ENCODE measurements at places on chromosomes 16 and 17. TPM values are rescaled to one million over a fixed set of nuclear protein-coding genes. Genes with fewer than 3 reads are reported as not detected.

Gene SDK2
- 4.1 TPM for total RNA-seq

DNA sequence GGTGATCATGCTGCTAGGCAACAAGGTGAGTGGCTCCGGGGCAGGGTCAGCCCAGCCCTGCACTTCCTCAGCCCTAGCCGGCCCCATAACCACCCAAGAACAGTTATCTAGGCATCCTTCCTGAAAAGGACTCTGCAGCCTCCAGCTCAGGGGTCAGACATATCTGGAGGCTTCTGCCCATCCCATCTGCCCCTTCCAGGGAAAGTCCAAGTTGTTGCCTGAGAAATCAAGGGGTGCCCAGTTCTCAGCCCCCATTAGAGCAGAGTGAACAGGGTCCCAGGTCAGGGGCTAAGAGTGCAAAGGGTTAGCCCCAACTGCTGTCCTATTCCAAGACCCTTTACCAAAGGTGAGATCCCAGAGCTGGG, 4.1 kb upstream of the NHERF1 start:
- DNase-seq, result no peak

GRCh38 chr17:3798273-3799180, 2.5 kb downstream of the ITGAE start:
- DNase-seq, result peak; percentile 47

DNA sequence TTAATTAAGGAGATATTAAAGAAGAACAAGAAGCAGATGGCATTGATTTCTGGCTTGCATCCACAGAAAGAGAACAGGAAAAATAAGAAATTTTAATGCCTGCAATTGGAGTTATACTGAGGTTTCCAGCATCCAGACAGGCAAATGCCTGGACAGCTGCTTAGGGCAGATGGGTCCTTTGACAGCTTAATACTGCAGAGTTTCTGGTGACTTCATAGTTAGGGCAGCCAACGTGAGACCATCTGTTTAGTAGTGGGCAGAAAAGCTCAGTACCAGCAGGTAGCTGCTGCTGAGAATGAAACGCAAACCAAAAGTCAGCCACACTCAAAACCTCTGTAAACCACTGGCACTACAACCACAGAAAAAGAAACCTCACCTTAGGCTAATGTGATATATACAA, 109.8 kb downstream of the CDK5R1 start:
- no peak for DNase-seq

- DNase-seq, result peak; percentile 89
These were observed 18.4 kb upstream of the PDK2 start for GRCh38 chr17:50076591-50077235.

- no peak for DNase-seq
These were observed 53.7 kb upstream of the ZNF267 start for GRCh38 chr16:31819948-31820347.

GRCh38 chr16:24151482-24151939, 104.6 kb upstream of the CACNG3 start:
- DNase-seq, result no peak

GRCh38 chr17:45127548-45128300, 4.6 kb downstream of the PLCD3 start:
- peak; percentile 83 for DNase-seq

DNA sequence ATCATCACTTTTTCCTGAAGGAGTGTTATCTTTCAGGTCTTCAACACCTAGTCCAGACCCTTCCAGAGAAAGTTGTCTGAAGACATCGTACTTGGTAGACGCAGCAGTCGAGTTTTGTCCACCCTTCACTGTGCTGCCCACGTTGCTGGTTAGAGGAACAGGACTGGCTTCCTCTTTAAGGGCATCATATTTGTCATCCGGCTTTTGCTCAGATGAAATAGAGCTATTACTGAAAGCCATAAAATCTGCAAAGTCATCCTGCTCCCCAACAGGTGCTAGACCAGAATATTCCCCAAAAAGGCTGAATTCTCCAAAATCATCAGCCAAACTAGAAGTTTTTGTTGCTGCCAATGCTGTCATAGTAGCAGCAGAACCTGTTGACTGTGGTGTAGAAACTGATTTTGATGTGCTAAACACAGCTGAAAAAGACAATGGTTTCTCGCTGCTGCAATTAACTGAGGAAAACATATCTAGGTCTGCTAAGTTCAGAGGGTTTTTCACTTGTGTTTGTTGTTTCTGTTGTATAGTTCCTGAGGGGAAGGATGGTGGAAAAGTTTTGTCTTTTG, 55.7 kb downstream of the SYNRG start:
- DNase-seq, result no peak

DNA sequence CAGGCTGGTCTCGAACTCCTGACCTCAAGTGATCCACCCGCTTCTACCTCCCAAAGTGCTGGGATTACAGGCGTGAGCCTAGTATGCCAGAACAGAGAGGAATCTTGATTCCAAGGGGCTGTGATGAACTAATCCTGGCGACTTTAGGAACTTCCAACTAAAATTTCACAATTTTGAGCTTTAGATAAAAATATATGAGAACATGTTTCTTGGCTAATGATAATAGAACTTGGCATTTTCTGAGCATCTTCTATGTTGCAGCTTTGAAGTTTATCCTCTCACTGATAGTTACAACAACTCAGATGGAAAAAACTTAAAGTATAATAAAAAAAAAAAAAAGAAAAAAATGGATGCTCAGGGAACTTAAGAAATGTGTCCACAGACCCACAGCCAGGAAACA, 69.8 kb upstream of the WSCD1 start:
- DNase-seq, result no peak

DNA sequence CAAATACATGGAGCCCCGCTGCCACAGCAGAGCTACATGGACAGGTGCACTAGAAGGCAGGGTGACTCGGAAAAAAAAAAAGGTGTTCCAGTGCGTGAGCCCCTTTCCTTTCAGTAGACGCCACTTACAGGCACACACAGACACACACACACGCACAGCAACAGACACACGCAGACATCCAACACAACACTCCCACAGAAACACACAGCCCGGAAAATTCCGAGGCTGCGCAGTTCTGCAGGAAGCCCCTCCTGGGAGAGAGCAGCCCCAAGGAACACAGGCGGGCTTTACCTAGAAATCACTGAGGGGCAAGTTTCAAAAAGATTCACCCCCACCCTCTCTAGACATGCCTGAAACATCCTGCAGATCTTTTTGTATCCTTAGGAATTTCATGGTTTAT, 136.0 kb upstream of the WSB1 start:
- no peak for DNase-seq

DNA sequence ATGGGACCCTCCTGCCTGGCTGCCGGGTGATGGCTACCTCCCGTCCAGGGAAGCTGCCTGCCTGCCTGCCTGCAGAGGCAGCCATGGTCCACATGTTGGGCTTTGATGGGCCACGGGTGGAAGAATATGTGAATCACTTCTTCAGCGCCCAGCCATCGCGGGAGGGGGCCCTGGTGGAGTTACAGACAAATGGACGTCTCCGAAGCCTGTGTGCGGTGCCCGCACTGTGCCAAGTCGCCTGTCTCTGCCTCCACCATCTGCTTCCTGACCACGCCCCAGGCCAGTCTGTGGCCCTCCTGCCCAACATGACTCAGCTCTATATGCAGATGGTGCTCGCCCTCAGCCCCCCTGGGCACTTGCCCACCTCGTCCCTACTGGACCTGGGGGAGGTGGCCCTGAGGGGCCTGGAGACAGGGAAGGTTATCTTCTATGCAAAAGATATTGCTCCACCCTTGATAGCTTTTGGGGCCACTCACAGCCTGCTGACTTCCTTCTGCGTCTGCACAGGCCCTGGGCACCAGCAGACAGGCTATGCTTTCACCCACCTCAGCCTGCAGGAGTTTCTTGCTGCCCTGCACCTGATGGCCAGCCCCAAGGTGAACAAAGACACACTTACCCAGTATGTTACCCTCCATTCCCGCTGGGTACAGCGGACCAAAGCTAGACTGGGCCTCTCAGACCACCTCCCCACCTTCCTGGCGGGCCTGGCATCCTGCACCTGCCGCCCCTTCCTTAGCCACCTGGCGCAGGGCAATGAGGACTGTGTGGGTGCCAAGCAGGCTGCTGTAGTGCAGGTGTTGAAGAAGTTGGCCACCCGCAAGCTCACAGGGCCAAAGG, 36.8 kb downstream of the NLRC5 start:
- DNase-seq, result no peak

GRCh38 chr16:13056607-13057006, 155.2 kb downstream of the SHISA9 start:
- DNase-seq, result no peak

DNA sequence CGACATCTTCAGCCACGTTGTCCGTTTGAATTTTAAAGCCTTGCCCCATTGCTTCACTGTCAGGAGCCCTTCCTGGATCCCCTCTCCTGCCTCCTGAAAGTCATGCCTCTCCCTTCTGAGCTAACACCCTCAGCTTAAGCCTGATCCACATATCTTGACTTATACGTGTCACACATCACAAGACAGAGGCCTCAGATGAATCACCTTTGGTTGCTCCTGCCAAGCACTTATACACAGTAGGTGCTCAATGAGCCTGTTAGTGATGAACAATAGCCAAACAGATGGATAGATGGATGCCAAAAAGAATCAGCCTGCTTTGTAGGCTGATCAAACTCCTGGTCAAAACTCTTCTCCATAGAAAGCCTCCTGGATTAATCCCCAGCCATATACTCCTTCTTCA, 31.8 kb downstream of the PITPNM3 start:
- no peak for DNase-seq

DNA sequence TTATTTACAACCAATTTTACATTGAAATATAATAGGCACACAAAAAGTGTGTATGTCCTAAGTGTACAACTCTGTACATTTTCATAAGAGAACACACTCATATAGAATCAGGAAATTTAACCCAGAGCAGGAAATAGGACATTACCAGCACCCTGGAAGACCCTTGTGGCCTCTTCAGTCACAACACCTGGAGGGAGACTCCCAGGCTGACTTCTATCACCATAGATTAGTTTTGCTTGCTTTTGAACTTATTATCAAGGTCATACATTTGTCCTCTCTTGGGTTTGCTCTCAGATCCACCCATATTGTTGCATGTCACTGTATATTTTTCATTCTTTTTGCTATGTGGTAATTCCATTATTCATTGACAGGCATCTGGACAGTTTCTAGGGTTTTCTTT, 5.8 kb downstream of the RIPOR1 start:
- no peak for DNase-seq

DNA sequence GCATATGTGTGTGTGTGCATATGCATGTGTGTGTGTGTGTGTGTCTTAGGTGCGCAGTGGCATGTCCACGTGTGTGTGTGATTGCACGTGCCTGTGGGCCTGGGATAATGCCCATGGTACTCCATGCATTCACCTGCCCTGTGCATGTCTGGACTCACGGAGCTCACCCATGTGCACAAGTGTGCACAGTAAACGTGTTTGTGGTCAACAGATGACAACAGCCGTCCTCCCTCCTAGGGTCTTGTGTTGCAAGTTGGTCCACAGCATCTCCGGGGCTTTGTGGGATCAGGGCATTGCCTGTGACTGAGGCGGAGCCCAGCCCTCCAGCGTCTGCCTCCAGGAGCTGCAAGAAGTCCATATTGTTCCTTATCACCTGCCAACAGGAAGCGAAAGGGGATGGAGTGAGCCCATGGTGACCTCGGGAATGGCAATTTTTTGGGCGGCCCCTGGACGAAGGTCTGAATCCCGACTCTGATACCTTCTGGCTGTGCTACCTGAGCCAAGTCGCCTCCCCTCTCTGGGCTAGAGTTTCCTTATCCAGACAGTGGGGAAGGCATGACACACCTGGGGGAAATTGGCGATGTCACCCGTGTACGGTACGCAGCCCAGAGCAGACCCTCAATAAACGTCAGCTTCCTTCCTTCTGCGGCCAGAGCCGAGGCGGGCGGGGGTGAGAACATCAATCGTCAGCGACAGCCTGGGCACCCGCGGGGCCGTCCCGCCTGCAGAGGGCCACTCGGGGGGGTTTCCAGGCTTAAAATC, 47.6 kb downstream of the IL21R start:
- no peak for DNase-seq

DNA sequence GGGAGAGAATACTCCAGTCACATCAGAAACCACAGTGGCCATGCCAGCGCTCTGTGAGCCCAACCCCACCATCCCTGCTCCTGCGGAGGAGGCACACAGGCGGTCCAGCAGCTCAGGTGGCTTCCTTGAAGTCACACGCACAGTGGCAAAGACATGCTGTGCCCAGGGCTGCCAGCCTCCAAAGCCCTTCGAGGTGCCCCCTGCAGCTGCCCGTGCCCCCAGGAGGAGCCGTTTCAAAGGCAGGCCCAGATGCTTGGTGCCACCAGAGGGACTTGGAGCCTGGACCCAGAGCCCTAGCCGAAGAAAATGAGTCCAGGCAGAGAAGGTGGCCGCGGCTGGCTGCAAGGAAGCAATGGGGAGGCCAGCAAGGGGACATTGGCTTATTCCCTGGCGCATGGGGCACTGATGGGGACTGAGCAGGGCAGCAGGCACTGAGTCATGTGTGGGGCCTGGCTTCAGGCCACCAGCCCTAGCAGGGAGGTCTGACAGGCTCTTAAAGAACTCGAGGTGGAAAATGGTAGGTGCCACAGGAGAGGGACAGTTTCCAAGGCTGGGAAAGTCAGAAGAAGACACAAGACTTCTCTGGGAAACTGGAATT, 17.2 kb upstream of the CACNG1 start:
- DNase-seq, result no peak

DNA sequence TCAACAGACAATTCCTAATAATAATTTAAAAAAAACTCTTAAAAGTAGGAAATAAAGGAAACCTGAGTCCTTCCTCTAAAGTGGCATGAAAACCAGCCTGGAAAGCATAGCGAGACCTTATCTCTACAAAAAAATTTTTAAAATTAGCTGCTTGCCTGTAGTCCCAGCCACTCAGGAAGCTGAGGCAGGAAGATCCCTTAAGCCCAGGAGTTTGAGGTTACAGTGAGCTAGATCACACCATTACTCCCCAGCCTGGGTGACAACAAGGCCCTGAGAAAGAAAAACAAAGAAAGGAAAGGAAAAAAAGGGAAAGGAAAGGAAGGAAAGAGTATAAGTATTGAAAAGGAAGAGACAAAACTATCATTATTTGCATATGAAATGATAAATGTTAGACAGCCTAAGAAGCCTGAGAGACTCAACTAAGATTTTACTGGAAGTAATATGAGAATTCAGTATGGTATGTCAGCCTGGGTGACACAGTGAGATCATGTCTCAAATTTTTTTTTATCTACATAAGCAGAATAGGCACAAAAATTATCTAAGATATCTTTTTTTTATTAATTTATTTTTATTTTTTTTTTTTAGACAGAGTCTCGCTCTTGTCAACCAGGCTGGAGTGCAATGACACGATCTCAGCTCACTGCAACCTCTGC, 113.0 kb downstream of the GOSR1 start:
- DNase-seq, result no peak

GRCh38 chr17:36901506-36901905, 35.8 kb upstream of the LHX1 start:
- peak; percentile 91 for DNase-seq

DNA sequence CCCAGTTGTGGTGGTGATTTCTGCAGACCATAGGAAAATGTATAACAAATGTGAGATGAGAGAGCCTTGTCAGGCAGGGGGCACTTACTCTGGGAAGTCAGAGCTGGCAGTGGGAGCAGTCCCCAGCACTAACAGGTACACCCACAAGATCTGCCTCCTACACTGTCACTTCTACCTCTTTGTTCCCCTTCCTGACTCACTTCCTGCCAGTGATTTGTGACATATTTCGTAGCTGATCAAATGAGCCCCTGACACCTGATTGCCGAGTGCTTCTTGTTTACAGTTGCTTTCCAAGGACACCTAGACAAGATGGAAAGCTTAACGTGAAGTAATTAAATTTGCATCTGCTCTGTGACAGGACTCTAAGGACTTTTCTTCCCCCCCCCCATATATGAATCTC, 40.5 kb downstream of the FTO start:
- DNase-seq, result peak; percentile 62

All from endodermal cell (in vitro differentiated cells).